ENCODE measurements at places on chromosomes 5 and 9.

DNA sequence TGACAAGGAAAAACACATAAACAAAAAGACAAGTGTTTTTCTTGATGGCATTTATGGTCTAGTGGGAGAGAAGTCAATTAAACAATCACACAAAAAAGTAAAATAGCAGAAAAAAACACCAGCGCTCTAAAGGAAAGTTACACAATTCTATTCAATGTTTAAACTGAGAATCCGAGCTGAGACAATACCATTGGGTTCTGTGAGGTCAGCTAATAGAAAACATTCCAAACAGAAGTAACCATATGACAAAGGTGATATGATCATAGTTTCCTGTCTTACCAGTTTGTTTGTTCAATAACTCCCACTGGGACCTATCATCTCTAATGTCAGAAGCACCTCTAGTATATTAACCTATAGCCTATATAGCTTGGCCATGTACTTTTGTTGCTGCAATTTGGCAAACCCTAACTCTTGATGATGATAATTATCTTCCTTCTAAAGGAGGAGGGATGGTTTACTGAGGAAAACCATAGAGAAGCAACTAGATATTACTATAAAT lies 1030.0 kb downstream of the CDH12 start:
- DNase-seq: no peak

DNA sequence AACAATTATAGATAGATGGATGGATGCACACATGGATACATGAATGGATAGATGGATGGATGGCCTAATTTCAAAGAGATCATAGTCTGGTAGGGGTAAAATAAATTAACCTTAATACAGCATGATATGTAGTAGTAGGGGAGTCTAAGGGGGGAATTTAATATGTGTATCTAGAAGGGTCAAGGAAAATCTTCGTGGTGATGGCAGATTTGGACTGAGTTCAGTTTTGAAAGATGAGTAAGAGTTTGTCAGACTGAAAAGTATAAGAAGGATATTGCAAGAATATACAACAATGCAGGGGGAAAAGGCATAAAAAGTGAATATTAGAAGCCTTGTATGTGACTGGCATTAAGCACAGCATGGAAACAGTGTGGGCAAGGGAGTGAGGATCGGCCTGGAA lies 98.7 kb downstream of the ZNF462 start:
- no peak for DNase-seq

- no peak for DNase-seq
These were observed 116.4 kb upstream of the PTPRD start for GRCh38 chr9:10729213-10729612.

- DNase-seq: no peak
These were observed 438 bp upstream of the LAMC3 start for GRCh38 chr9:131008563-131008908.

GRCh38 chr5:23208959-23209431 lies 298.4 kb upstream of the PRDM9 start:
- peak; percentile 91 for DNase-seq

DNA sequence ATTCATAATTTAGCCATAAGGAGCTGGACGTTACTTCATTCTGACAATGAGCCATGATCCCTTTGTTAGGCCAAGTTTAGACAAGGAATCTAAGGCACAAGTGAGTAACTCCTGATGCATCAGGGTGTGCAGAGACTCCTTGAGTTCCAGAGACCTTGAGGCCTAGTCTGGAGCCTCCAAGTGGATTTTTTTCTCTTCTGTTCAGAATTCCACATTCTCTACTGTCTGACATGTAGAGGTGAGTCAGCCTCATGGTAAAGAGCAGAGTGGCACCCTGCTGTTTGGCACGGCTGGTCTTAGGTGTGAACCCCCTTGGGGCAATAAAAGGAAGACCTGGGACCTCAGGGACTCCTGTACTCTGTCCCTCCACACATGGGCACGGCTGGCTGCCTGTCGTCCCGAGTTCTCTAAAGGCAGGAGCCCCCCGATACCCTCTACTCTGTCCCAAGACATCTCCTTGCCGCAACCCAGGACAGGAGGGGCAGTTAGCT lies 22.0 kb upstream of the TGFBI start:
- no peak for DNase-seq

- DNase-seq: peak; percentile 12
These were observed 68.5 kb upstream of the RAI14 start for GRCh38 chr5:34587355-34588241.

All from Kasumi-1 (cell line).